ENCODE measurements at places on chromosomes 1 and 21.

DNA sequence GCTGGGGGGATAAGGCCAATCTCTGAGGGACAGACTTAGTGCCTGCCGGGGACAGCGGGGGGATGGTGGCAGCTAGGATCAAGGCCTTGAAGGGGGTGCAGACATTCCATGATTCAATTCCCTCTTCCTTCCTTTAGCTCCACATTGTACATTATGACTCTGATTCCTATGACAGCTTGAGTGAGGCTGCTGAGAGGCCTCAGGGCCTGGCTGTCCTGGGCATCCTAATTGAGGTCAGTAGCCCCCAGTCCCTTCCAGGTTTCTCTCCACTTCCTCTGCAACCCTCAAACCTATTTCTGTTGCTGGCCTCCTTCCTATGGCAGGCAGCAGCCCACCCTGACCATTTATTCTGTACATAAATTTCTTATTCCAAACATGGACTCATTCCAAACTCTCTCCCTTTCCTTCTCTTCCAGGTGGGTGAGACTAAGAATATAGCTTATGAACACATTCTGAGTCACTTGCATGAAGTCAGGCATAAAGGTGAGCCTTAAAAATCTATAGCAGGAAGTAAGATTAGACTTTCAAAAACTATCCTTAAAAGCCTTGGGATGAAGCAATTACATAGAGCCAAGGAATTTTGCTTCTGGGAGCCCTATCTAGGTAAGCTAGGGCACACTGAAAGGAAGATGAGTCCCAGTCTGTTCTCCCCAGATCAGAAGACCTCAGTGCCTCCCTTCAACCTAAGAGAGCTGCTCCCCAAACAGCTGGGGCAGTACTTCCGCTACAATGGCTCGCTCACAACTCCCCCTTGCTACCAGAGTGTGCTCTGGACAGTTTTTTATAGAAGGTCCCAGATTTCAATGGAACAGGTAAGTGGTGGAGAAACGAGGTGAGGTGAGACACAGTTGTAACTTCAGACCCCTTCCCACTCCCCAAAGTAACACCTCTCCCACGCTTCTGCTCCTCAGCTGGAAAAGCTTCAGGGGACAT, 5.1 kb downstream of the CA14 start:
- no peak for DNase-seq

DNA sequence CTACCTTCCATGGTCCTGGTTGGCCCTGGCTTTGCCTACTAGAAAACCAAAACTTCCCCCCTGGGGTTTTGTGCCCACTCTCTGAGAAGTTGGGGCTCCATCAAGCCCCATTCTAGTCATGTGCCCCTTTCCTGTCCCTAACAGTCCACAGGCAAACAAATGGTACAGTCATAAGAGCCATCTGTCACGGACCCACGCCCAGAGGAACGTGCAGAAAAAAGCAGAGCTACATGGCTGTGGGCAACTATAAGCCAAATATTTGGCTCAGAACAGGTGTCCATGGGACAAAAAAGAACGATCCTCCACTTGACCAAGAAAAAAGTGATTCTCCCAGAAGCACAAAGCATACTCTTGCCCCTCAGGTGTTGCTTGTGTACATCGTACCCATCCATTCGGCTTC, 14.6 kb upstream of the TRNAU1AP start:
- DNase-seq: no peak

GRCh38 chr1:62336638-62336994, 17.4 kb upstream of the KANK4 start:
- DNase-seq: no peak

- no peak for DNase-seq
Measured at GRCh38 chr21:38037416-38037815, 121.2 kb upstream of the KCNJ6 start.

DNA sequence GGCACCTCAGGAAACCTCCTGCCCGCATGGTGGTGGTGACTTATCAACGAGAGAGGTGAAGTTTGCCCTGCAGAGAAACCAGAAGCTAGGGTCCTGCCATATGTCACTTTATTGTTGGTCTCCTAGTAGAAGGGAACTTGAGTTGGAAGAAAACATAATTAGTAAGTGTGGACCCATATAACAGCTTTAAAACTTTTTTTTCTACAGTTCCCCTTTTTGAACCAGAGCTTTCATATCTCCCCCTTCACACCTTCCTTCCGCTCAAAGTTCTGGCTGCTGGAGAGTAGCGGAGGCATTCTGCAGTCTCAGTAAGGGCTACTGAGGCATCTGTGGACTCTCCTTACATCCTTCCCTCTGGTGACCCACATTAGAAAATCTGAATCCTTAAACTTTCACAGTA, 48.9 kb downstream of the PHC2 start:
- no peak for DNase-seq

DNA sequence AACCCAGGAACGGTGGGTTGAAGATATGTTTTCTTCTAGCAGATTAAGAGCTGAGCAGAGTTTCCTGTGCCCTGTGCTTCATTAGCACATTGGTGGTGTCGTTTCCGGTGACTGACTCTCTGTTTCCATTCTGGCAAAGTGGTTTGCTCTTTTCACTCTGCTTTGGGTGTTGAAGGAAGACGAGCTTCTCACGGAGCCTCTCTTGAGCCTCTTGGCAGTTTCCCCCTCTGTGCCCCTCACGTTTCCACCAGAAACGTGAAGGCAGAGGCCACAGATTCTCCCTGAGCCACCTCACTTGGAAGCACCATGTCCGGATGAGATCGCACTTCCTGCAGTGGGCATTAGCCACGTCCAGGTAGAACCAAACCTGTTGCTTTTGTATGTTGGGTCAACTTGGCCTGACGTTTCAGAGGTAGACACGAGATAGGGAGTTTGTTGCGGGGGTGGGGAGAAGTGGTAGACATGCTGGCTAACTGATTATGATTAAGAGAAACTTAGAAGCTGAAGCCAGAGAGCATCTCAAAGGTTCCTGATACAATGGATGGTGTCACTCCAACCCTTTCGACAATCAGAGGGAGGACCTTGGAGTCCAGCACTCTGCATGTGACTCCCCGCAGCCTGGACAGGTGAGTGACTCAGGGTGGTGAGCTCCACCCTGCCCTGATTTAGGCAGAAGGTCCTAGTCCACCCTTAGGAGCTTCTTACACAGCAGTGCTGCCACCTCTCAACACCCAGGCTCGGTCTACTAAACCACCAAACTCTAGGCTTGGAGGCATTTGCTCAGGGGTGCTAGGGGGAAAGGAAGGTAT, at the start of gene LAX1:
TSS of gene LAX1 (plus strand) at position 155 of the 809 bp plus-strand sequence. CDS start at position 538, 383 bp downstream.
- DNase-seq: no peak

Data from AG20443 (cell line).